ENCODE measurements at places on chromosomes 6 and 20.

GRCh38 chr20:47368301-47368700 lies 11.8 kb upstream of the ZMYND8 start:
- no peak for DNase-seq

- no peak for DNase-seq
These were observed 82.1 kb downstream of the PREP start for GRCh38 chr6:105320765-105321164.

- peak; percentile 66 for DNase-seq
These were observed 790.1 kb upstream of the SLC35B3 start for GRCh38 chr6:9225441-9225871.

GRCh38 chr6:119312875-119313338 lies 36.7 kb downstream of the MAN1A1 start:
- no peak for DNase-seq

DNA sequence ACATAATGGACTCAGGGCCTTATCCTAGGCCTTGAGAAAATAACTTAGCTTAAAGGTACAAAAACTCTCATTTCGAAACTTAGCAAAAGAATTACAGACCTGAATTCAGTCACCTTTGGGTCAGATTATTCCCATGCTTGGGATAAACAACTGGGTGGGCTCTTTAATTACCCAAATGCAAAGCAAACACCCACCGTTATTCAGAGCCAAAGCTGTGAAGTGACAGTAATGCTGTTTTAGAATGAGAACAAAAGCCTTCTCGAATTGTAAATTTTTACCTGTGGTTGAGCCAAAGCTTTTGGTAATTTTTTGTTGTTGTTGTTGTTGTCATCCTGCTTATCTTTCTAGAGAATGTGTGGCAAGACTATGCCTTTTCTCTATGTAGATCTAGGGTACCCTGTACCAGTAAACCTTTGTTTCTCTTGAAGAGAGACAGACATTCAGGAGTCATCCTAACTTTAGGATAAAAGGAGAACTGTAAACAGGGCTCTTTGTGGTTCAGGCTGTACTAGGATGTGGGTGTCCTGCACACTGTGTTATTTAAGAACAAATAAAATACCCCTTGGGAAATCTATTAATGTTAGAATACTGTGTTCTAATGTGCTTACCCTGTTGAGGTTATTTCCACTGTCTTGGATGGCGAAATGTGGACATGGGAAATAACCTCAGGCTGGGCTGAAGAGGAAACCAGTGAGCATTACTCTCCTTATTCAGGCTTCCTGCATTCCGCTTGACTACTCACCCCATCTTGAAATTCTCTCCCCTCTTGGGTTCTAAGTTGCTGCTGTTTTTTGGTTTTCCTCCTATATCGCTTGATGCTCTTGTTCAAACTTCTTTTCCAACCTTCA lies 480.7 kb downstream of the CD83 start:
- DNase-seq = no peak

DNA sequence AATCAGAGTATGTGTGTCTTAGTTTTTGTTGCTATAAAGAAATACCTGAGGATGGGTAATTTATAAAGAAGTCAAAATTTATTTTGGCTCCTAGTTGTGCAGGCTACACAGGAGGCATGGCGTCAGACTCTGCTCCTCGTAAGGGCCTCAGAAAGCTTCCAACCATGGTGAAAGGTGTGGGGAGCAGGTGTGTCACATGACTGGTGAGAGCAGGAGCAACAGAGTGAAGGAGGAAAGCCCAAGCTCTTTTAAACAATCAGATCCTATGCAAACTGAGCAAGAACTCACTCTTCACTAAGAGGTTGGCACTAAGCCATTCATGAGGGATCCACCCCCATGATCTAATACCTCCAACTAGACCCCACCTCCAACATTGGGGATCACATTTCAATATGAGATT lies 1524.3 kb downstream of the HACE1 start:
- no peak for DNase-seq

DNA sequence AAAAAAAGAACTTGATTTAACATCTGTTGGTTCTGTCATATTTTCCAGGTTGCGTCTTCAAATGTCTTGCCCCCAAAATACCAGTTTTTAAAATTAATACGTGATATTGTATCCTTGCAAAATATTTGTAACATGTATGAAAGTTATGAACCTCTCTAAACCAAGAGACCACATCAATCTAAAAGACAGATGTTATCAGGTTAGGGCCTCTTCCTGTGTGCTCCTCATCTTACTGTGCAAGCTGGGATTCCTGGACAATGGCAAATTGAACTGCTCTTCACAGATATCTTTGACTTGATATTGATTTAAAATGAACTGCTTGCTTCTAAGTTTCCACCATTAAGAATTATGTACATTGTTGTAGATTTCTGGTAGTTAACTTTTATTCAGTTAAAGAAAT lies 9.6 kb downstream of the TMEM239 start:
- DNase-seq = no peak

- no peak for DNase-seq
These were observed 105.9 kb downstream of the MAN1A1 start for GRCh38 chr6:119243657-119244056.

- no peak for DNase-seq
These were observed 92.6 kb downstream of the CENPW start for GRCh38 chr6:126432564-126432963.

GRCh38 chr20:18436847-18437246 lies 30.0 kb downstream of the DZANK1 start:
- DNase-seq = no peak

DNA sequence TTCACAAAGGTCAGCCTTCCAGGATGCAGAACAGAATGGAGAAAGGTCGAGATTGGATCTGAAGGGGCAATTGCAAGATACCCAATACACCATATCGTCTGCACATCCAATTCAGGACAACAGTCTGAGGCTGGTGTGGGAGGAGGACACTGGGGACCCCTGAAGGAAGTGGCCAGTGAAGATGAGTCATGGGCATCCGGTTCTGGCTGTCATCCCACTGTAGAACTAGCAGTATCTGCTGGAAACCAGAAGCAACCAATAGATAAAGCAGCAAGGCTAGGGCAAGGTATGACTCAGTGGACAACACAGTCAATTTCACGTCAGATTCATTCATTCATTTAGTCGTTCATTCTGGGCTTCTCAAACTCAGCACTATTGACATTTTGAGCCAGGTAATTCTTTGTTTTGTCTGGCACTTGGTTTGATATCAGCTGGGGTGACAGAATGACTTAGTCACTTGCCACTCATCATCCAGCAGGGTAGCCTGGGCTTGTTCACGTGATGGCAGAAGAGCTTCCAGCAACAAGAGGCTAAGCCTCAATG lies 30.3 kb upstream of the SHLD1 start:
- no peak for DNase-seq

- peak; percentile 3 for DNase-seq
These were observed 60.8 kb downstream of the PRPH2 start for GRCh38 chr6:42661540-42662153.

All from AG09309 (cell line).